ENCODE measurements at places on chromosomes 3 and 15.

DNA sequence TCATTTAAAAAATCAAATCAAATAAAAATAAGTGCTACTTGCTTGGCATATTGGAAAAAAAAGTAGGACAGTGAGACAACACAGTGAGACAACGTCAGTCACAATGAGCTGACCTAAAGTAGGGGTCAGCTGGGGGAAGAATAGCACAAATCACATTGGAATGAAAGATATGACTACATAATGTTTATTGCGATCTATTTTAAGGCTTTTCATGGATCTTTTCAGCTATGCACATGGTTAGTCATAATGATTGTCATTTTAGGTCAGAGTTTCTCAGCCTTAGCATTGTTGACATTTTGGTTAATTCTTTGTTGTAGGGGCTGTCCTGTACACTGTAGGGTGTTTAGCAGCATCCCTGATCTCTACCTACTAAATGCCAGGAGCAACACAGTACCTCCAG, 44.5 kb downstream of the CMSS1 start:
- no peak for DNase-seq

DNA sequence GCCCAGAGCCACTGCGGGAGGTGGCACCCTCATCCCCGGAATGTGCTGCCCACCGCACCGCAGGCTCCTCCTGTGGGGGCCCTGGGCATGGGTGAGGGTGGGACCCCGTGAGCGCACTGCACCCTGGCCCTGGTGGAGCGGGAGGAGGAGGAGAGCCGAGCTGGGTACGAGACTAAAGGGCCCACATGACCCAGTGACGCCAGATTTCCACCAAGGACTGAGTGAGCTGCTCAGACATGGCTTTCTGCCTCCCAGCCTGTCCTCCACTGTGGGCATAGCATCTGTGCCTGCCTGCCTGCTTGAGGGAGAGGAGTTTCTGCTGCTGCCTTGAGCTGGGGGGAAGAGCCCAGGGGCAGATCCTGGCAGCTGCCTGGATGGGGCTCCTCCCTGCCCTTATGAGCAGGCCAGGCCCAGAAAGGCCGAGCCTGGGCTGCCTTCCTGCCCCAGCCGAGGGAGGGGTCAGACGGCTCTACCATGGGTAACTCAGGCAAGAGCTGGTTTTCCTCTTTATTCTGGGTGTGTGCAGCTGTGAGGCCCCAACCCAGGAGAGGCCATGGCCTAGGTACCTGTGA, 88.4 kb downstream of the VGLL4 start:
- DNase-seq: no peak

DNA sequence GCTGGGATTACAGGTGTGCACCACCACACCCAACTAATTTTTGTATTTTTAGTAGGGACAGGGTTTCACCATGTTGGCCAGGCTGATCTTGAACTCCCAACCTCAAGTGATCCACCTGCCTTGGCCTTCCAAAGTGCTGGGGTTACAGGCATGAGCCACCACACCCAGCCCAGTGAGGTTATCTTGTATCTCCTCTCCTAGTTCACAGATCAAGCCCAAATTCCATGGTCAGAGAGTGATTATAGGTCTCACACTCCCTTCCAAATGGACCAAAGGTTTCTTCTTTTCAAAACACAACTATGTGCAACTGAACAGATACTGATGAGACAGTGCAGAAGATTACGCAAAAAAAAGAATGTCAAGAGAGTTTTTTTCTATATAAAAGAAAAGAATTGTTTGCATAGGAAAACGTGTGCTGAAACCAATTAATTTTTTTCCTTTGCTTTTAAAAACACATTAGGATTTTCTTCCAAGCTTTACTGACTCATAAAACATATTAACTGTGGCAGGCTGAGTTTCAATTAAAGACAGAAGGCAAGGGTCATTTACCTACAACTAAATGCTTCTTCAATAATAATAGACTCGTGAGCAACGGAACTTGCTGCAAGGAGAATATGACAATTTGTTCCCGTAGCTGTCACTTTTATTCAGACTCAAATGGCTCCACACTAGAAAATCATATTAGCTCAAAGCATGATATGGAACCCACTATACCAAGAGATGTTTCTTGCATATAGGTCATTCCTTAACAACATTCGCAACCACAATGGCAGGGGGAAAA, 30.4 kb upstream of the THUMPD3 start:
- DNase-seq: no peak

DNA sequence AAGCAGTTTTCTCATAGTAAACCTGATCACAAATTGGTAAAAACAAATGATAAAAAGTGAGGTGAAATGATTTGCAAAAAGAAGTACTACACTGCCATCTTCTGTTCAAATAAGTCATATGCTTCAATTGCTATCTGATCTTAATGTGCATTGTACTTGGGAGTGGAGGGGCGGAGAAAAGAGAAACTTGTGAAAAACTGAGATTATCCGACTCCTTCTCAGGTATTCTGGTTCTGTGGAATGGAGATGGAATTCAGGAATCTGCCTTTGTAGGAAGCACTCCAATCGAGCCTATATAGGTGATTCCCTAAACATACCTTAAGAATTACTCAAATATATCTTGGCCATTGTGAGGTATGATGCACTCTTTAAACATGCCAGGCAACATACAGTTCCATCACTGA, 180.6 kb downstream of the CHL1 start:
- DNase-seq: peak; percentile 14

DNA sequence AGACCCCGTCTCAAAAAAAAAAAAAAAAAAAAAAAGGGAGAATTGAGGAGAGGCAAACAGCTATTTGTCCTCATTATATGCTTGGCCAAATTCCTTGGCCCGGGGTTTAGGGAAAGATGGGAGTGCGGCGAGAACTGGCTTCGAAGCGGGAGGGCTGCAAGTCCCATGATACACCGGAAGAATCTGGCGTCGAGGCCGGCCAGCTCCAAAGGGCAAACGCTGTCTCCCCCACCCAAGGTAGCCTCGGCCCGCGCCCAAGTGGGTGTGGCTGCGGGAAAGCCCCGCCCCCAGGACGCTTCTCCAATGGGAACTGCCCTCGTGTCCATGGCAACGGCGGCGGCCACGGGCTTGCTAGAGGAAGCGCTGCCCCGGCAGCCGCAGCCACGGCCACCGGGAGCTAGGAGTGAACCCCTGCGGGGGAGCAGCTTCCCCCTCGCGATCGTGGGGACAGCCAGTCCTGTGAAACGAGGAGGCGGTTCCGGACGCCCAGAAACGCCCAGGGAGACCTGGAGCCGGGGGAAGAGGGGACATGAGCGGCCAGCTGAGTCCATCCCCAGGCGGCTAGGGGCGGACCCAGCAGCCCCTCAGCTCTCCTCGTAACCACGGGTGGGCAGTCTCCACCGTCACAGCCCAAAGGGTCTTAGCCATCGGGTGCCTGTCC, at the start of gene TTLL13:
Gene TTLL13, plus strand, starts transcription at position 354 of the 661 bp plus-strand sequence. CDS start 1,075 bp downstream, outside the sequence.
- peak; percentile 50 for DNase-seq

GRCh38 chr15:67685008-67685599, 140.2 kb upstream of the SKOR1 start:
- DNase-seq: no peak

- DNase-seq: no peak
Observed at GRCh38 chr3:189269365-189269764, 97.6 kb downstream of the TPRG1 start.

DNA sequence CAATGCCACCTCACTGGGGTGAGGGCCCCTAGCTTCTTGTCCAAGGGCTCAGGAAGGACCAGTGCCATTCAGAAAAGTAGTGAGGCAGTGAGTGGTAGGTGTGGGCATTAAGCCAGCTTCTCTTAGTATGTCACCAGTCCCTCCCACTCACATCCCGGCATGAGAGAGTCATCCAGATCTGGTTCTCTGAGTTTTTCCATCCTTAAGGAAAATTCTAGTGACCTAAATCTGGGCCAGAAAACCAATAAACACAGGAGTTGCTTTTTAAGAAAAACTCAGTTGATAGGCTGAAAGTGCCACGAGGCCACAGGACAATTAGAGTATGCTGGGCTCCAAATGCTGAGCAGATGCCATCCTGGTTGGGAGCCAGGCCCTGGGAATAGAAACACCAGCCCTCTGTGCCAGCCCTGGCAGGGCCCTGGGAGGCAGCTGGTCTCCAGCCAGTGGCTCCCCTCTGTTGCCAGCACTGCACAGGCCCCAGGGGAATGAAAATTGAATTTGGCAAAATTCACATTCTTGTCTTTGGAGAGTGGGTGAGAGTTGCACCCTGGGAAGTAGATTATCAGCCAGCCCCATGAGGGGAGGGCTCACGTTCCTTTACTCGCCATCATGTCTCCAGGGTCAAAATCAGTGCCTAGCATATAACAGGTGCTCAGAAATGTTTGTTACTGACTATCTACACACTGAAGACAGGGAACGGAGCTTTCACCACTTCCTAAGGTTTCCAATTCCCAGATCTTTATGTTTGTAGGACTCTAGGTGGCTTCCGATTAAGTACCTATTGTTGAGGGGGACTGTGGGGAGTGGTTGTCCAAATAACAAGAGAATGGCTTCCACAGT, 52.8 kb downstream of the FAM43A start:
- DNase-seq: peak; percentile 66

- DNase-seq: peak; percentile 40
Observed at GRCh38 chr3:177377166-177377565, 179.9 kb upstream of the TBL1XR1 start.

DNA sequence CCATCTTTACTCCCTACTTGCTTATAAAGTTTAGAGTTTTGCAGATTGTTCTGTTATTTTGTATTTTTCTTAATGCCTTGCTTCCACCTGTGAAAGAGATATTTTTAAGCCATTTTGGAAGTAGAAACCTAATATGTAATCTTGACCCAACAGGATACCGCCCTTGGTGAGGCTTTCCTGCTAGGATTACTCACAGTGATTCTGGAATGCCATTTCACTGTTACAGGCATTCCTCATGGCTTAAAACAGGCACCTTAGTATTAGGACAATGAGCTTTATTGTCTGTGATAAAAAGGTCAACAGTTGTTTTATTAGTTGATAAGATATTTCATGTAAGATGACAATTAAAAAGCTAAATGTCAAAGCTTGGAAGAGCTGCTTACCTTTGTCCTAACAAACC, 58.2 kb downstream of the PHLDB2 start:
- DNase-seq: no peak

DNA sequence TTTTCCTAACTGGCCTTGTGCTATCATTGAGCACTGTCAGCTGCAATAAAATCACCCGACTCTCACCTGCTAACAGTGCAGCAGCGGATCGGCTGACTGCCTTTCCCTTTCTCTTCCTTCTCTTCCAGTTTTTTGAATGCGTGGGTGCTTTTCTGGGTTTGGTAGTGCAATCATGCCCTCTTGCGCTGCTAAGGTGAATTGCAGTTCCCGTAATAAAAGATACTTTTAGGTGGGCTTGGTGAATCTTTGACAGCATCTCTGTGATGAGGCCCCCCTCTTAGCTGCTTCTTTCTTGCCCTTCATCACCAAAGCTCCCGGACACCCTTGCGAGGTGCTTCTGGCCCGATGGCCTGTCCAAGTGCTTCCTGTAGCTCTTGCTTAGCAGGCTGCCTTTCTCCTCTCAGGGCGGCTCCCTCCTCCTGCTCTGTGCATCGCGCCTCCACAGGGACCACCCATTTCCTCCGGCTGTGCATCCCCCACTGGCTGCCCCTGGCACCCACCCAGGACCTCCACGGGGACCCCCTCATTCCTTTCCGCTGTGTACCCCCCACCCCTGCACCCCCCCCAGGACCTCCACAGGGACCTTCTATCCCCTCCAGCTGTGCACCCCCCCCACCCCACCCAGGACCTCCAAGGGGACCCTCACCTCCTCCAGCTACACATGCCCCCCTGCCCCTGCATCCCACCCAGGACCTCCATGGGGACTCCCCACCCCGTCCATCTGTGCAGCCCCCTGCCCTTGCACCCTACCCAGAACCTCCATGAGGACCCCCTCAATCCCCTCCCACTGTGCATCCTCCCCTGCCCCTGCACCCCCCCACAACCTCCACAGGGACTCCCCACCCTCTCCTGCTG, 50.8 kb upstream of the RPL32 start:
- DNase-seq: peak; percentile 63

DNA sequence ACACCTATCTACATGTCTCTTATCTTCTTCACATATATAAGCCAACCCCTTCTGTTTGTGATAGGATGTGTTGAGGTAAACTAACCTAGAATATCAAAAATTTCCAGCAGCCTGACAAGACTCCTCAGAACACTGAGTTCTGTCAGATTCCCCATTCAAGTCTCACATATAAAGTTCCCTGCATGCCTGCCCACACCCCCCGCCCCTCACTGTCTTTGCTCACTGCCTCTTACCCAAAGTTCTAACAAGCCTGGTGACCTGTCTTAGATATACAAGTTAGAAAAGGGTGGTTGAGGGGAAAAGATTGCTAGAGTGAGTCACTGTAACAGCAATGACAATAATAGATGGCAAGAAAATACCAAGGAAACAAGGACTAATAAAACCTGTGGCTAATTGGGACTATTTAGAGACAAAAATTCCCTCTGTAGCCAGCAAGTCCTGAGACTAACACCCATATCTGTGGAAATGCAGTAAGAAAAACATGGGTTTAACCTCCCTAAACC, 40.1 kb downstream of the FBXO22 start:
- no peak for DNase-seq

DNA sequence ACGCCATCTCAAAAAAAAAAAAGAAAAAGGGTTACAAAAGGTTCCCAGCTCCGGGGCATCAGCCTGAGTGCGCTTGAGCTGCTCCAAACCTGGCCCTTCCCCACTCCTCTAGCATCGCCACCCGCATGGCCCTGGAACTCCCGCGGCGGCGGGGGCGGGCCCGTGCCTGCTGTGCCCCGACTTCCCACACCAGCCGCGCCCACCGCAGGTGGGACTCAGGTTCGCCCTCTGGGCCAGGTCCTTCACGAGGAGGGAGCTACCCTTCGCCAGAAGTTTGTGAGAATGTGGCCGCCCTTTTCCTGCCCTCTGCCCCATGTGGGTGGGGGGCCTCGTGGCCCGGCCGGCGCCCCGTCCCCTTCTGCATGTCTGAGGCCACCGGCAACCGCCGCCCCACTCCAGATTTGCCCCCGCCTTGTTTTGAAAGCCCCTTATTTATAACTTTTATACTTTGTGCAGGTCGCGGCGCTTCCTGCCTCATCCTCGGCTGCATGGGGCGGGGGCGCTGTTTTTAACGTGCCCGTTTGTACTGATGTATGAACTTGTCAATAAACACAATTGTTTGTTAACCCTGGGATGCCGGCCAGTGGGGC, 507 bp upstream of the JMJD7 start:
- DNase-seq: no peak

- no peak for DNase-seq
Observed at GRCh38 chr3:170085396-170085795, 47.6 kb downstream of the GPR160 start.

- no peak for DNase-seq
Observed at GRCh38 chr3:139238281-139239030, 105.4 kb upstream of the MRPS22 start.

GRCh38 chr3:33030802-33031201, 66.1 kb downstream of the GLB1 start:
- DNase-seq: no peak

- DNase-seq: no peak
Observed at GRCh38 chr3:25120665-25121064, 307.4 kb upstream of the RARB start.

All from NCI-H2029 (cell line).